ENCODE measurements at places on chromosomes 13 and 19.
A peak's percentile ranks its signal among the peaks of the same experiment; 100 is the strongest.

DNA sequence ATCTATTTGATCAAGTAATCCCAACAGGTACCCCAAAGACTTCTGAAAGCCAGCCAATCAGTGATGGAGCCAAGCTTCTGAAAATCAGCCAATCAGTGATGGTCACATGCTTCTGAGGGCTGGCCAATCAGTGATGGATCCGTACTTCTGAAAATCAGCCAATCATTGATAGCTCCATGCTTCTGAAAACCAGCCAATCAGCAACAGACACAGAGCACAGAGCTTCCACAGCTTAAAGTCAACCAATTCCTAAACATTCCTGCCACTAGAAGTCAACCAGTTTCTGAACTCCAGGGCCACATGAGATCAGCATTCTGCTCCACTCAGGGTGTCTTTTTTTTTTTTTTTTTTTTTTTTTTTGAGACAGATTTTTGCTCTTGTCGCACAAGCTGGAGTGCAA lies 8.2 kb upstream of the HSD17B14 start:
- DNase-seq, result no peak

GRCh38 chr19:46118136-46118535 lies 6.4 kb downstream of the IGFL3 start:
- no peak for DNase-seq

DNA sequence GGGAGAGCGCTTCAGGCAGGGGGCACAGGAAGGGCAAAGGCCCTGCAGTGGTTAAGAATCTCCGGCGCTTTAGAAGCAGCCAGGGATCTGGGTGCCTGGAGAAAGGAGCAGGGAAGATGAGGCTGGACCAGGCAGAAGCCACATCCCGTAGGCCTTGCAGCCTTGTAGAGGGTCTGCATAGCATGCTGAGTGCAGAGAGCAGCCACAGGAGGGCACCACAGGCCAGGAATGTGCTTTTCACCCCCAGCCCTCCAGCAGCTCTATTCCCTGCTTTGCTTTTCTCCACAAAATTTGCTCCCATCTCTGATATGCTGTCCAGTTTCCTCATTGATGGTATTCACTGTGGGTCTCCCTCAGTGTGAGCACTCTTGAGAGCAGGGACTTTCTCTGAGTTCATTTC lies 5.7 kb downstream of the WDR62 start:
- peak; percentile 15 for DNase-seq

GRCh38 chr13:107716741-107717140 lies 498.6 kb downstream of the LIG4 start:
- DNase-seq, result no peak

GRCh38 chr19:54638683-54639082 lies 8.4 kb downstream of the LILRB1 start:
- no peak for DNase-seq

DNA sequence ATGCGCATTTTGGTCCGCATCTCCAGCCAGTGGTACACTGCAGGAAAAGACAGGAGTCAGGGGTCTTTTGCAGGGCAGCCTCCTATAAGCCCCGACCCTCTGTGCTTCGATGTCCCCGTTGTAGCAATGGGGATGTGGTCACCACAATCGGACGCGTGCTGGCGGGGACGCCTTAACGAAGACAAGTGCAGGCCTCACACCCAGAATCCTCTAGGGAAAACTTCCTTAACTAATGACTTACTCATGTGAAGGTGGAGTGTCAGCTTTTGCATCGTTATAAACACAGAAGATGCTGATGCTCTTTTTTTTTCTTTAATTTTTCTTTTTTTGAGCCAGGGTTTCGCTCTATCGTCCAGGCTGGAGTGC lies 22.1 kb downstream of the VASP start:
- DNase-seq, result no peak

DNA sequence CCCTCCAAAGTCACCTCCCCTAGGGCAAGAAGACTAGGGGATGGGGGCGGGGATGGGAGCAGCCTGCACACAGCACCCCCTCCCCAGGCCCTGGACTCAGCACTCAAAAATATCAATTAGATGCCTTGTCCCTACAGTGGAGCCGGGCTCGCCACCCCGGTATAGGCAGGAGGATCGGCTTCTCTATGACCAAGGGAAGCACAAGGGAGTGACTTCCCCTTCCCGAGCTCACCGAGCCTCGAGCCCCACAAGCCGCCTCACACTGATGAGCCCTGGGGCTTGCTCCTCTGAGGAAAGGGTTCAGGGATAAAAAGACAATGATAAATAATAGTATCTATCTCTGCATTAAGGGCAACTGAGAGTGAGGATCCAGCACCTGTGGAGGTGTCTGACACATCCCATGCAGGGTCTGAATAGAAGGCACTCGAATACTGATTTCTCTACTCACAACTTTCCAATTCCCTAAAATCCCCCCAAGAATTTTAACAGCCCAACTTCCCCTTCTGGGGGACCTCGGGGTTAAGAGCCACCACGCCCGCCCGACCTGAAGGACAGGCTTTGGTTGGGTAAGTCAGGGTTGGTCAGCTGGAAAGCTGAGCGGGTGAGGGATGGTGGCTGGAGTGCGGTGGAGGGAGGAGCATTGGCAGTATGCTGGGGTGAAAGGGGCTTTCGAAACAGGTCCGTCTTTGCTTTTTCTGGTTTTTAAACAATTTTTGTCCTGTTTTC lies 51.3 kb downstream of the STK24 start:
- no peak for DNase-seq

DNA sequence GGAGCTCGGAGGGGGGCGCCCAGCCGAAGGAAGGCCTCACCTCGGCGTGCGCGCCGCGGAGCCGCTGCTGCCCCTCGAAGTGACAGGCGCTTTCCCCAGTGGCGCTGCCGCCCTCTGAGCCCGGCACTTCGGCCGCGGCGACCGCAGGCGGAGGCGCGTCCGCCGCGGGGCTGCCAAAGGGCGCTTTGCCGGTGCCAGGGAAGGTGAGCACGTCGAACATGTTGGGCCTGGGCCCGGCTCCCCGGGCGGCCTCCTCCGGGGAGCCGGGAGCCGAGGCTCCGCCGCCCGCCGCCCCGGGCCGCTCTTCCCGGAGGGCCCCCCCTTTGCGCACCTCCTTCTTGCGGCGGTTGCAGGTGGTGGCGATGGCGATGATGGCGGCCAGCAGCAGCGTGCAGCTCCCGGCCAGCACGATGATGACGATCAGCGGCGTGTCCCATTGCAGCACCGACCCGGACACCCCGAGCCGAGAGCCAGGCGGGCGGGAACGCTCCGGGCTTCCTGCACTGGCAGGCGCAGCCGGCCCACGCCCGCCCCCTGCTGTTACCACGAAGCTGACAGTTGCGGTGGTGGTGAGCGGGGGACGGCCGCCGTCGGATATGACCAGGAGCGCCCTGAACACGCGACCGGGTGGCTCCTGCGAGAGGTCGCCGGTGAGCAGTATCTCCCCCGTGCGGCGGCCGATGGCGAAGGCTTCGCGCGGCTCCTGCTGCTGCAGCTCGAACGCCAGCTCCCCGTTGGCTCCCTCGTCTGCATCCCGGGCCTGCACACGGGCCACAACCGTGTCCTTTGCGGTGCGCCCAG lies 2.5 kb downstream of the PCDH8 start:
- peak; percentile 23 for DNase-seq

GRCh38 chr19:6772028-6772865 lies at the start of gene VAV1:
Gene VAV1 (plus strand): TSS chr19:6772708. CDS start chr19:6772808, 100 bp downstream.
- DNase-seq, result peak; percentile 91

- peak; percentile 53 for DNase-seq
These were observed 18.1 kb downstream of the ARHGEF18 start for GRCh38 chr19:7366701-7367420.

DNA sequence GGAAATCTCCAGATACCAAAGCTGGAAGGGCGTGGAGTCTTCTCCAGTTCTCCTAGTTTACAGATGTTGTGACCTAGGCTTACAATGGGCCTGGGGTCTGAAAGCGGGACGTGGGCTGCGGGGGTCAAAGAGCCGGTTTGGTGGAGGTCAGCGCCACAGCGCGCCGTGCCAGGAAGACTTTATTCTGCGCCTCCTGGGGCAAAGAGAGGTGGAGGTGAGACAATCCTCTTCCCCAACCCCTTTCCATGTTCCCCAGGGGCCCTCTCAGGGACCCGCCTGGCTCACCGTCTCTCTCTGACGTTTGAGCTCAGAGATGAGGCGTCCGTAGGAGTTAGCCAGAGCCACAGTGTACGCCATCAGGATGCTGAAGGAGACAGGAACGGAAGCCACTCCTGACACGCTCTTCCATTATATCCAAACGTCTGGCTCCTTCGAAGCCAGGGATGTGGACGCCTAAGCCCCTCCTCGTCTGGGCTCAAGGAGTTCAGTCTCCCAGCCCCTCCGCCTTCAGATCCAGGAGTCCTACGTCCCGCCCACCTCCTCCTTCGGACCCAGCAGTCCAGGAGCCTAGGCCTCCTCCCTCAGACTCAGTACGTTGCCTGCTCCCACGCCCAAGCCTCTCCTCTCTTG lies 776 bp upstream of the LENG1 start:
- no peak for DNase-seq

DNA sequence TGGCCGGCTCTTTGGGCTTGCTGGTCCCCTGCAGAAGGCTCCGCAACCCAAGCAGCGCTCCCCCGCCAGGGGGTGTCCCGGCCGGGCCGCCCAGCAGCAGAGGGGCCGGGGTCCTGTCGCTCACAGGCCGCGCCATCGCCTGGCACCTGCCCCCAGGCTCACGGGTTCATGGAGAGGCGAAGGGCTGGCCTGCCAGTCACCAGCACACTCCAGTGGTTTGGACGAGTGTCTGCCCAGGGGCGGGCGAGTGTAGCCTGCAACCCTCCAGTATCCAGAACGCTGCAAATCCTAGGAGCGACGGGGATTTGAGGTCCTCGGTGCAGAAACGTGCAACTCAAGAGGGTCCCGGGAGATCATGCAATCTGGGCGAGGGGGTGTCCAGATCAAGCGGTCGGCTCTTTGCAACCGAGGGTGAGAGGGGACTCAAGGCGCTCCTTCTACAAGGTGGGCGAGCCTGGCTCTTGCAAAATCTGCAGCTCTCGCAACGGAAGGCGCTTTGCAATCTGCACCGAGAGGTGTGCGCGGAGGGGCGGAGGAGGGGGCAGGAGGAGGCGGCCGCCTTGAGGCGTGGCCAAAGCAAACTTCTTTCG lies at the start of gene DBP:
Gene DBP (minus strand): TSS at position 521 of the 590 bp plus-strand sequence. CDS start 385 bp downstream, at position 136.
- DNase-seq, result no peak

DNA sequence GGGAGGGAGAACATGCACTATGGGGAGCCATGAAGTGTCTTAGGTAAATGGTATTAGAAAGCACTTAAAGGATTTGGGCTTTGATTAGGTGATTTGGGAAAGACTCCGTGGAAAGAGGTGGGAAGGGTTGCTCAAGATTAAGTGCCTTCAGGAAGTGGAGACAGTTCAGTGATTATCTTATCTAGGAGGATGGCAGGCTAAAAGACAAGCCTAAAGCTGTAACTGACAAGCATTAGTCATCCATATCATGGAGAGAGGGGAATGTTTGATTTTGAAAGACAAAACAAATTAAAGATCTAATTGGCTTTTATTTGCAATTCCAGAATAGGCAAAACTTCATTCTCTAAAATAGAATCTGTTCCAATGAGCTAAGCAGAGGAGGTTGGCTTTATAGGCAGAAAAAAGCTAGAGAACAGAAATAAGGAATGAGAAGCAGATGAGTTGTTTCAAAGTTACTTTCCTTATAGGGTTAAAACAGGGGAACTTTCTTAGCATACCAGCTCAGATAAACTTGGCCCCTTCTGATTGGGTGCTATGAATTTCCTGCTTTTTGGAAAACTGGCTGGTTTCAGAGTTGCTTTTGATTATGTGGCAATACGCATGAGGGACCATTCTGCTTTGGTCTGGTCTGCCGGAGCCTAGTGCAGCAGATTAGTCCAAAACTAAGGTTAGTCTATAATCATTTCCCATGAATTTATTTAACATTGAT lies 1.8 kb upstream of the DIAPH3 start:
- DNase-seq, result no peak
